ENCODE measurements at places on chromosomes 13 and 19.

- DNase-seq = no peak
These were observed 87.6 kb downstream of the MUC16 start for GRCh38 chr19:8922591-8922990.

GRCh38 chr19:831407-832369 is 4.1 kb downstream of the AZU1 start:
- DNase-seq = no peak

GRCh38 chr19:45499196-45500180 is 1.2 kb downstream of the PPM1N start:
- DNase-seq = no peak

- no peak for DNase-seq
These were observed 853.2 kb downstream of the UQCRFS1 start for GRCh38 chr19:28359431-28360414.

DNA sequence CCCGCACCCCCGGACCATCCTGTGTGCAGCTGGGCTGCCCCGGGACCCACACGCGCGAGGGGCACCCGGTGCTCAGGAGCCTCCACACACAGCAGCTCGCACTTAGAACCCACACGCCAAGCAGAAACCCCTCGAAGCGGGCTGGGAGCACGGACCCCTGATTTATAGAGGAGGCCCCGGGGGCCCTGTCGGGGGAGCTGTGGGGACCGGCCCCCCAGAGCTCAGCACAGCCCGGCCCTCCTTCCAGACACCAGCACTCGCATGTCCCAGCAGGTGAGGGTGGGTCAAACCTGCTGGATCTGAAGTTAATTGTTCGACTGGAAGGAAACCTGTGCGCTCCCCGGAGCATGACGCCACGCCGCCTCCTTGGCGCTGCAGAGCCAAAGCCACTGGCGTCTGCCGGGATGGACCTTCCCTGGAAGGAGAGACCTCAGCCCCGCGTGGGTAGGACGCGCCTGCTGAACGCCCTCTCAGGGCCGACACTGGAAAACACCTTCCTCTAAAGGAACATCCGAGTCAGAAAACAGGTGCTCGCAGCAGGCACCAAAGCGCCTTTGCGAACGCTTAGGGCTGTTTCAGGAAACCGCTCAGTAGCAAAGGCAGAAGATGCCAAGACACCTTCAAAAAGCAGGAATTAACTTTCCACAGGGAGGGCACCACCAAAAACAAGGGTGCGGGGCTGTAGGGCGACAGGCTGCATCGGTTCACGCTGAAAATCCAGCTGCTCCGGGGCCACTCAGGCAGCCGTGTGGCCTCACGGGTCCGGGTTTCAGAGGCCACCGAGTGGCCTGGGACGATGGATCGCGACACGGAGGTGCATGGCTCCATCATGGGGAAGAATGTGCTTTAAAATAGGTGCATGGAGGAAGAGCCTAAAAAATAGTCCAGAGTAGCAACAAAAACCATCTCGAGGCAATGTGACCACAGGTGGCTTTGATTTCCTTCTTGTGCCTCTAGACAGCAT is 37.8 kb upstream of the GRTP1 start:
- no peak for DNase-seq
